ENCODE measurements at places on chromosomes 5 and 9.

- no peak for DNase-seq
Observed at GRCh38 chr9:73011956-73012355, 59.1 kb upstream of the ALDH1A1 start.

GRCh38 chr9:2298217-2298616 lies 283.1 kb downstream of the SMARCA2 start:
- DNase-seq = no peak

GRCh38 chr5:175003531-175003930 lies 279.1 kb downstream of the MSX2 start:
- no peak for DNase-seq

GRCh38 chr5:89080467-89081116 lies 197.6 kb upstream of the MEF2C start:
- no peak for DNase-seq

- no peak for DNase-seq
Observed at GRCh38 chr9:2785060-2785950, 58.6 kb downstream of the PUM3 start.

DNA sequence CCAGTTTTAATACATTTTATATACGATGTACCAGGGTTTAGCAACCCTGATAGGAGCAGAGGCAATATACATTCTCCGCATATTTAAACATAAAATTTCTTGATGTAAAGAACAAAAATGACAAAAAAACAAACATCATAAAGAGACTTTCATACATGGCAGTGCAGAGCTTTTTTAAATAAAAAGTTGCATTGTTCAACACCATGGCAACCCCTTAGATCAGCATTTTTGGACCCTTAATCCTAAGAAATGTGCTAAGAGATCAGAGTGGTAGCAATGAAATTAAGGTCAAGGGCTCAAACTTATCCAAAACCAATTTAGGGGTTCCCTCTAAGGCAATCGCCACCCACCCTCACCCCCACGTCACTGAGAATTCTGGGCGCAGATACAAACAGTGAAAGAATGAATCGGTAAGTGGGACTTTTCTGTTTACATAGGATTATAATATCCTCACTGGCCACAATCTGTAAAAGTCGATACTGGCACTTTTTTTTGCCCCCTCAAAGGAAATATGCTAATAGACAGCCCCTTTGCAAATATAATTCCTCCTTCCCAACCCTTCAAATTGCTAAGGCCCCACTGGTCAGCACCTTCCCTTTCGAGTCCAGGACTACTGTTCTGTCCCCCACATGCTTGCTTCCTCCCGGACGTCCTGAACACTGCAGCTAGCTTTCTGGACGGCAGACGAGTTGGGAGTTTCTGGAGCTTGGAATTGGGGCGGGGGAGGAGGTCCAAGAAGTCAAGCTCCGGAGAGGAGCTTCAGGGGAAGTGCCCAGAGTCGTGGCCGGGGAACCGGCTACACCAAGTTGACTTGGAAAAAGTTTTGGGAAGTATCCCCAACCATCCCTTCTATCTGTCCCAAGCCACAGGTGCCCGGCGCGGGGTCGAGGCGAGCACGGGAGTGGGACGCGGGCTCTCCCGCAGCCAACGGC lies 2.2 kb downstream of the GAS1 start:
- DNase-seq = peak; percentile 59

- DNase-seq = no peak
Observed at GRCh38 chr9:98432960-98433359, 177.5 kb upstream of the TBC1D2 start.

DNA sequence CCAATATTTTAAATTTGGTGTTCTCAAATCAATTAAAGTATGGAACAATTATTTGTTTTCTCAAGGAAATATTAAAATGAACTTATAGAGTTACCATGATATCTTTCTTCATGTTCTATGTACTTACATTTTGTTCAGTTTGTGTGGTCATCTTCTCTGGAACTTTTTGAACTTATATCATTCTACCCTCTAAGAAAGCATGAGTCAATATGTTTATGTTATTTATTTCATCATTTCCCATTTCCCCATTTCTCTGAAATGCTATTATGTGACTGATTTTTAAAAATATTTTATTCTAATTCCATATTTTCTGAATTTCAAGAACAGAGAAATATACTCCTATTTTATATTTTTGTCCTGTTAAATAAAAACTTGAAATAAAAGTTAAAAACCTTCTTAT lies 123.5 kb upstream of the ACOT12 start:
- DNase-seq = no peak

Measured in mesendoderm (in vitro differentiated cells).